Pericardium fibroblast (primary cell): ENCODE measurements at places on chromosomes 12 and 14. TPM values are rescaled to one million over a fixed set of nuclear protein-coding genes. Genes with fewer than 3 reads are reported as not detected.

The PRKD1 gene
- total RNA-seq: 29.9 and 34.3 TPM in 2 replicates

The SMIM41 gene
- total RNA-seq: 2.0 TPM in 1 of 2 replicates, not detected in the other

The RSRC2 gene
- total RNA-seq: 20.0 and 29.0 TPM in 2 replicates

The CEBPE gene
- total RNA-seq: not detected in 2 replicates

The RAB15 gene
- total RNA-seq: 4.9 and 6.2 TPM in 2 replicates

The SNRNP35 gene
- total RNA-seq: 7.8 and 13.4 TPM in 2 replicates

The SUOX gene
- 7.8 and 12.0 TPM in 2 replicates for total RNA-seq

The C3AR1 gene
- total RNA-seq: not detected in 2 replicates

The CIROP gene
- total RNA-seq: not detected in 2 replicates

The KRT72 gene
- not detected in 2 replicates for total RNA-seq

The PLXNC1 gene
- 6.6 and 9.8 TPM in 2 replicates for total RNA-seq

The NPFF gene
- total RNA-seq: not detected in 2 replicates

The CCDC198 gene
- total RNA-seq: not detected in 2 replicates

The IL23A gene
- not detected in 2 replicates for total RNA-seq

The LTB4R2 gene
- total RNA-seq: 1.5 and 6.7 TPM in 2 replicates

The PLD4 gene
- under 0.01 TPM in 1 of 2 replicates, not detected in the other for total RNA-seq

The IL22 gene
- not detected in 2 replicates for total RNA-seq
